Hematopoietic multipotent progenitor cell treated with erythropoietin and hydrocortisone succinate and interleukin-3 and kit ligand, for 15 days (in vitro differentiated cells): ENCODE measurements at places on chromosomes 11 and 22.

- DNase-seq, result no peak
These were observed 18.5 kb downstream of the ENDOD1 start for GRCh38 chr11:95108159-95108611.

DNA sequence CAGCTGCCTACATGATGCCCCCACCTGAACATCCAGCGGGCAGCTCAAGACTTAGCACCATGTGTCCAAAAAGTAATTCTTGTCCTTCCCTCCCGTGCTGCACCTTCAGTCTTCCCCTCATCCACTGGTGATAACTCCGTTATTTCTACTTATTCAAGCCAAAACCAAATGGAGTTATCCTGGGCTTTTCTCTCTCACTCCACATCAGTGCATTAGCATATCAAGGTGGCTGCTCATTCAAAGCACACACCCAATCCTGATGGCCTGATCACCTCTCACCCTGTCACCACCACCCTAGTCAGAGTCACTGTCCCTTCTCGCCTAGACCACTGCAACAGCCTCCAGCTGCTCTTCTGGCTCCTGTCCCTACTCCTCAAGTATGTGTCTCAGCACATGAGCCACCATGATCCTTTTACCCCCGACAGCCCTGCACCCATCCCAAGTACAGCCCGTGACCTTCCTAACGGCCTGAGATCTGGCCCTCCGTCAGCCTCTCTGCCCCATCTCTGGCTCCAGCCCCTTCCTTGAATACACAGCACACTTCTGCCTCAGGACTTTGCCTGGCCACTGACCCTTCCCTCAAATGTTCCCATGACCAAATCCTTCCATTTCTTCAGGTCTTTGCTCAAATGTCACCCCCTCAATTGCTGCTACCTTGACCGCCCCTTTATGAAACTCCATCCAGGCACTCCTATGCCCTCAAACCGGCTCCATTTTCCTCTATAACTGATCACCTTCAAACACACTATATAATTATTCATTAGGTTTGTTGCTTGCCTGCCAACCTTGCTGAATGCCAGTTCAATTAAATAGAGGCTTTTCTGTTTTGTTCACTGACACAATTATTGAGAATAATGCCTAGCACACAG is 19.7 kb upstream of the SLC25A1 start:
- no peak for DNase-seq

GRCh38 chr11:3796801-3797328 is 489 bp downstream of the NUP98 start:
- DNase-seq, result no peak

DNA sequence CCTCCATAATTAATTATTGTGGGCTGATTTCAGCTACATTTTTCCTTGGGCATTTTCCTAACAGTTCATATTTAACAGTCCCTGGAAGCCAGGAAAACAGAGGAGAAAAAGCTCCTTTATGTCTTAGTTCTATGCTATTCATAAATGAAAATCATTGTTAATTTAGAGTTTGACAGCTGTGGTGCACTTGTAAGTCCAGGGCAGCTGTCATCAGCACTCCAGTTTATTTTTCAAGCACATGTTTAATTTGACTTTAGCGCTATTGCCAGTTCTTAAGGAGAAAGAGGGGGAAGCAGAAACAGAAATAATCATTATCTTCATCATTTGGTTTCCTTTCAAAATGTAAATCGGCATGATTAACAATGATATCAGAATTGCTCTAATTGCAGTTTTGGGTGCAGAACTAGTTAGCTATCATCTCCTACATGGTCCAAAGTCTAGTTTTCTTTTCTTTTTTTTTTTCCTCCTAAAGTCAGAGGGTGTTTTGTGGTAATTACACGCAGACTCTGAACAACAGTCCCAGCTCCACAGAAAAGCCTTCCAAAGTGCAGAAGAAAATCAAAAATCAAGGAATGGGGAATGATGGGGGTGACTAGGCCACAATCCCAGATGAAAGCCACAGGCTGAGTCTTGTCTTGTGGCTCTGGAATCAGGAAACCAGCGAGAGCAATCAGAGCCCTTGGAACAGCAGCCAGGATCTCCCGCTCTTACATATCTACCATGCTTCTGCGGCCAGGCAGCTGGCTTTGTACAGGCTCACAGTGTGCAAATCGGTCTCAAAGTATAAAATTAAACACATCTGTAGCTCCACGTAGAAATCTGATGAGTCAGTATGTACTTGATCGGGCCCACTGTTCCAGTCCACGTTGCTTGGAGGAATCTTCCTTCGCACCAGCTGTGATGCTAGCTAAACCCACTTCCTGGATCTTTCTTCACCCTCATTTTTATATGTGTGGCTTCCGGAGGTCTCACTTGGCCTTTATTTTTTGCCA is 91.9 kb downstream of the SPON1 start:
- no peak for DNase-seq

- DNase-seq, result no peak
These were observed 244.9 kb upstream of the BLID start for GRCh38 chr11:122360875-122361274.

- DNase-seq, result no peak
These were observed 306.7 kb downstream of the SOX6 start for GRCh38 chr11:16049611-16050010.

DNA sequence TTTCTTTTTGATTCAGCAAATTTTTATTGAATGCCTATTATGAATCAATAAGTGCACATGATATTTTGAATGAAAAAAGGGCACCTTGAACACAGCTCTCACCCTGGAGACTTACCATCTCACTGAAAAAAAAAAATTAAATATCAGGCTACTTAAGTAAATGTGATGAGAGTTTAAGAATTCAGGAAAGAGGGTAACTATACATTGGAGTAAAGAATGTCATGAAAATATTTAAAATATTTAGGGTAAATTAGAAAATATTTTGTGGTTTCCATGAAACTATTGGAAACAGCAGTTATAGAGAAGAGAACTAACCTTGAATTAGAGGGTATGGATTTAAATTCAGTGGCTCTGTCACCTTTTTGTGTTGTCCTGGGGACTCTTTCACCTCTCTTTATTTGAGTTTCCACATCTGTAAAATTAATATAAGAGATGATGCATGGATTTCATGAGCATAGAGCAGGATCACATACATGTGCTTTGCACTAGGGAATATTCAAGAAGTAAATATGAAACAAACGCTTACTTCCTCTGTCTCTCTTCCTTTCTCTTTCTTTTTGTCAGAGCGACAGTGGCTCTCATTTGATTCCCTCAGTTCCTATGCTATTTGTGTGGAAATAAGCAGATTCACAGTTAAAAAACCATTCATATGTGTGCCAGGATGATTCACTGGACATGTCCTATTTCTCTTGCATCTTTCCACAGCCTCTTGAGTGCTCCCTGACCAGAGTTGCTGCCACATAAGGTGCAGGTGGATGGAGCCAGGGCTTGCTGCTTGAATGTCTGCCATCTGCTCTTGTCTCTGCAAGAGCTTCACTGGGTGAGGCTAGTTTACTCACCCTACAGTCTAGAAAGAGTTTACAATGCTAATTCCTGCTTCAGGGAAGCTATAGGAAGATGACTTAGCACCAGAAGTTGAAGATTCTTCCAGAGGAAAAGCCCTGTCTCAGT is 533.1 kb downstream of the ETS1 start:
- no peak for DNase-seq

- DNase-seq, result no peak
These were observed 120.8 kb upstream of the POU2AF2 start for GRCh38 chr11:111124724-111125123.

DNA sequence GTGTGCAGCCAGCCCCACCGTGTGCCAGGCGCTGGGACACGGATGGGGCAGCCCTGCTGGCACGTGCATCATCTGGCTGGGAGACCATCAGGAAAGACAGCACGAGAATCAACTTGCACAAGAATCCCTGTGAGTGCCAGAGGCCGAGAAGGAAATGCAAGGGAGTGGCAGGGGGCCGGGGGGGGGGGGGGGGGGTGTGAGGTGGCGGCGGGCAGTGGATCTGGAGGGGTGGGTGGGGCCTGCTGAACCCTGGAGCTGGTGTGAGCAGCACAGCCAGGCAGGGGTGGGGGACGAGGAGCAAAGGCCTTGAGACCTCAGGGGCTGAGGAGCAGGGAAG is 14.0 kb upstream of the FLRT1 start:
- DNase-seq, result no peak

DNA sequence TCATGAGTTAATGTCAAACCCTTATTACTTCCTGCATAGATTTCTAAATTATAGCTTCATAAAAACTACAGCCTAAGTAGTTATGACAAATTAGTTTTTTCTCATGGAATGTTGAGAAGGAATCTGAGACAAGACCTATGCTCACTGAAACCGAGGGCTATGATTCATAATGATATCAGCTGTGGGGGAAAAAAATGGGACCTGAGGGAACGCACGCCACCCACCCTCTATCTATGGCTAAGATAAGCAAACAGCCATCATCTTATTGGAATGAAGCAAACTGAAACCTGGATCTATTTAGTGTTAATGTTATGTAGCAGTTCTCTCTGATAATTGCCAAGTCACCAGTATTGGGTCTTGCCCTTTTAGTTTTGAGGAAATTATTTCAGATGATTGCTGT is 906.9 kb upstream of the RAG2 start:
- DNase-seq, result no peak

GRCh38 chr11:95531116-95531515 is 258.5 kb downstream of the FAM76B start:
- no peak for DNase-seq

DNA sequence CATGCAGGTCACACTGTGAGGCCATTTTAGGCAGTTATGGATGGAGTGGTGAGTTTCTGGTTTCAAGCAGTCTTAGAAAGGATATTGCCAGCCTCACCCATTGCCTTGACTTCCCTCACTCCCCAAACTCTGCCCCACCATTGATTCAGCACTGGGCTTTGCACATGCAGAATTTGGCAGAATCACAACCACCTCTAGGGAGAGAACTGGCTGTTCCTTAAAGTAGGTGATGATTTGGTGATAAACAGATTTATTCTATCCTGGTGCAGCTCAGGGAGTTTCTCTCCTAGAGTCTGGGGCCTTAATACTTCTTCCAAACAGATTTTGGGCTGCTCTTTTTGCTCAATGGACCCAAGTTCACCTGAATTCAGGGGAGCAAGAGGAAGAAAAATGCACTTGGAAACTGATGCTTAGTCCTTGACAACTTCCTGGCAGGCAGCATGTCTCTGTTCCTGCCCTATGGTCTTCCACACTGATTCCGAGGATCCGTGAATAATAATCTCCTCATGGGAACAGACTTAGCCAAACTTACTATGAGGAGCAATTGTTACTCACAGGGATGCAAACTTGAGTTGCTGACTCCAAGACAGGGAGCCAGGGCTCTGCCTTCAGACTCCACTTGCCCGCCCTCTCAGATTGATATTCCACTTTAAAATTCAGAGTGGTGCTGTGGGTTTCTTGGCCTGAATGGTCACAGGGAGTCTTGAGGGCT is 129.7 kb upstream of the PARVA start:
- DNase-seq, result no peak

DNA sequence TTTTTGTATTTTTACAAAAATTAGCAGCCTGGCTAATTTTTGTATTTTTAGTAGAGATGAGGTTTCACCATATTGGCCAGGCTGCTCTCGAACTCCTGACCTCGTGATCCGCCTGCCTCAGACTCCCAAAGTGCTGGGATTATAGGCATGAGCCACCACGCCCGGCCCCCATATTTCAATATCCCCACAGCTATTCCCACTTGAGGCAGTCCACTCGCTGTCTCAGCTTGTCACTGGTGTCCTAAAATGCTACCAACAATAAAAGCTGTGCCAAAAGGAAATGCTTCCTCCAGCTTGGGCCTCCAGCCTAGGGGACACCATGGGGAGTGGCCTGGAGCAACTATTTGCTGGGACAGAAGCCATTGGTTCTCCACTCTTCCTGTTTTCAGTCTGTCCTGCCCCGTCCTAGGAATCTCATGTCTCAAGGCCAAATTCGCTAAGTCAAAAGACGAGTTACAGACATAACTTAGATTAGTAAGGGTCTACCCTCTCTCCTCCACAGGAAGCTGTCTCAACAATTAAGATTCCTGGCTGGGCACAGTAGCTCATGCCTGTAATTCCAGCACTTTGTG is 7.3 kb upstream of the SPINDOC start:
- DNase-seq, result no peak

DNA sequence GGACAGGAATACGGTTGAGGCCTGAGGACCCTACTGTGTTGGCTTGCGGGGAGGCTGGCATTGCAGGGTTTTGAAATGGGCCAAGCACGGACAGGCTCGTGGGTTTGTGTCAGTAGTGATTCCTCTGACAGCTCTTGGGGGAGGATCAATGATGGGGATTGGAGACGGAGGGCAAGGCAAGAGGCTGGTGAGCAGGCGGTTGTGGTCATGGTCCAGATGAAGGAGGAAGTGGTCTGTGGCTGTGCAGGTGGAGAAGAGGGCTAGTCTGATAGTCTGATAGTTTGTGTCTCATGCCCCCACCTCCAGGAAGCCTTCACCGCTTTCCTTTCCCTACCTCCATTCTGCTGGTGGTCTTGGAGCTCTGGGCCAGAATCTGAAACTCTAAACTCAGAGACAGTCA is 3.0 kb downstream of the MAFF start:
- no peak for DNase-seq

- DNase-seq, result no peak
These were observed 77.4 kb upstream of the CRYBB3 start for GRCh38 chr22:25122136-25122764.

DNA sequence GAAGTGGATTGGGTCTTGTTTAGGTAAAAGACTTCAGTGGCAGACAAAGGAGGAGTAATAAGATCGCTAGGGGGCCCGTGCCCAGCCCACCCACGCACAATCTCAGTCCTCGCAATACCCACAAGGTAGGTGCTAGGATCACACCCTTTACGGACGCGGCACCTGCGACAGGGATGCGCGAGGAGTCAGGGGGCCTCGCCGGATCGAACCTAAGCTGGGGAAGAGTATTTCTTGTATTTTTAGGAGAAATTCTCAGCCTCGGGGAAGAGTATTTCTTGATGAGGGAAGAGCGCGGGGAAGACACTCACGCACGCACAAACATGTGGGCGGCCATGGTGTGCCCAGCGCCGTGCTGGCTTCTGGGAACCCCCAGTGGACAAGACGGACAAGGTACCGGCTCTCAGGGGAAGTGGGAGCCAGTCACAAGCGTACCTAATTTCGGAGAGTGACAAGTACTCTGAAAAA is 745 bp upstream of the FAM118A start:
- no peak for DNase-seq

- DNase-seq, result peak; percentile 44
These were observed 375.1 kb downstream of the OPCML start for GRCh38 chr11:133156986-133157745.

- no peak for DNase-seq
These were observed 420.6 kb upstream of the FAT3 start for GRCh38 chr11:91804042-91804441.

DNA sequence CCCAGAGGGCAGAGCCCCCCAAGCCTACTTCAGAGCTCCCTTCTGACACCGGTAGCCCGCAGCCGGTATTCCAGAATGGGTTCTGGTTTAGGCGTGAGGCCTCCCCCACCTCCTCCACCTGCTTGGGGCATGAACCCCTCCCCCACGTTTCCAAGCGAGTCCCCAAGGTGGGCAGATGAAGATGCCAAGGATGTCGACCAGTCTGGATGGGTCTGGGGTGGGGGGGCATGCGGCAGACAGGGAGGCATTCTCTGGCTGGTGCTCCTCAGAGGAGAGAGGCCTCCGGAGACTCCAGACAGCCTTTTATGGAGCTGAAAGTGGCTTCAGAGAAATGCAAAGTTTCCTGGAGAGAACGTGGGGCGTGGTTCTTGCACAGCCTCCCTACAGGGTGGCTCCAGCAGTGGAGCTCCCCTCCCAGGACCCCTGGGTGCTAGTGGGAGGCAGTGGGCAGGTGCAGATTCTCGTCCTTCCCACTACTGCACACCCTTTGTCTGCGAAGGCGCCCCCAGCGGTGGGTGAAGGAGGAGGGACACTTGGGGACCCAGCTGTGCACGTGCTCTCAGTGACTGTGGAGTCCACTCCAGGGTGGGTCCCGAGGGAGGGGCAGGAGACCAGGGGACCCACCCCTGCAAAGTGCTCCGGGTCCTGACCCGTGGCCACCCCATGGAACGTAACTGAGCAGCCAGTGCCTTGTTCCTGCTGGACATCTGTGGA is 4.2 kb downstream of the CCND1 start:
- no peak for DNase-seq
